Mesenteric fat pad (tissue), 1 donor: ENCODE measurements at places on chromosomes 6 and 20. TPM values are rescaled to one million over a fixed set of nuclear protein-coding genes. Genes with fewer than 3 reads are reported as not detected.

DNA sequence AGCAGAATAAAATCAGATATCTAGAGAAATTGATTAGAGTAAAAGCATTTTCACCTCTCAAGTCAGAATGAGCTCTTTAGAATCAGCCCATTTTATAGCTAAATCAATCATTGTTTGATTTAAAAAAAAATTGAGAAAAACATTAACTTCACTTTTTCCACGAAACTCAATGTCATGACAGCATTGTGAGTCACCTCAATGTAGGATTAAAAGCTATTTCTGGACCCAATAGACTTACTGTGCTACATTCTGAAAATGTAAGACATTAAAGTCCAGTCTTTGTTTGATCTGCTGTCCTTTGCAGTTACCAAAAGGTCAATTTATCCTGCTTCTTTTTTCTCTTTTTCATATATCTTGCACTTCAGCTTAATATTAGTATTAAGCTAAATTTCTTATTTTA lies 519.4 kb upstream of the ZNF337 start:
- no peak for DNase-seq

GRCh38 chr6:112539355-112539754 lies 192.2 kb downstream of the RFPL4B start:
- no peak for DNase-seq

DNA sequence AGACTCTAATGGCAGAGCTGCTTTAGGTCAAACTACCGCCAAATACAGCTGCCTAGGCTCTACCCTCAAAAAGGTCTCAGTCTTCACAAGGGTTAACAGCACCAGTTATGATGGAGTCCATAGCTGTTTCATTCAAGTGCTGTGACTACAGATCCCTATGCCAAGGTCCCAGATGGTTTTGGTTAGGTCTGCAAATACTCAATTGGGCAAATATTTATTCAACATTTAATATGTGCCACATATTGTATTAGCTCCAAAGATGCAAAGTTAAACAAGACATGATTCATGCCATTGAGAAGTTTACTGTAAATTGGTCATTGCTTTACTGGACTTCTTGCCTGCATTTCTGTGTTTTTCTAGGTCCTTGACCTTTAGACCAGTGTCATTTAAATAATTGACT lies 55.8 kb upstream of the TFAP2D start:
- DNase-seq = no peak

DNA sequence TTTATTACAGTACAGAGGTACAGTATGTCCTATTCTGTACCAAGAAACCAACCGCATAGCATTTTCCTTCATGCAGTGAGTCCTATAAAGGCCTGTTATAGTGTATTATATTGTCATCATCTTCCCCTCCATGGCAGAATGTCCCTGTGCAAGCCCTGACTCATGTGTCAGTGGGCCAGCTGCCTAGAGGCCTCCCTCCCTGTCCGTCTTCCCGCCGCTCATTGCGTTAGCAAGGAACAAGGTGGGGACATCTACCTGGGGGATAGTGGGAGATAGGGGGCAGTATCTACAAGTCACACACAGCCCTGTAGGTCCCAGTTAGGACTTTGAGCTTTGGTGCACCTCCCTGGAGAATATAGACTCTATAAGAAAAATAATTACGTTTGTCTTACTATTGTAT lies 27.1 kb downstream of the ARFGEF2 start:
- no peak for DNase-seq

- no peak for DNase-seq
Observed at GRCh38 chr20:2873747-2874041, 413 bp downstream of the PTPRA start.

DNA sequence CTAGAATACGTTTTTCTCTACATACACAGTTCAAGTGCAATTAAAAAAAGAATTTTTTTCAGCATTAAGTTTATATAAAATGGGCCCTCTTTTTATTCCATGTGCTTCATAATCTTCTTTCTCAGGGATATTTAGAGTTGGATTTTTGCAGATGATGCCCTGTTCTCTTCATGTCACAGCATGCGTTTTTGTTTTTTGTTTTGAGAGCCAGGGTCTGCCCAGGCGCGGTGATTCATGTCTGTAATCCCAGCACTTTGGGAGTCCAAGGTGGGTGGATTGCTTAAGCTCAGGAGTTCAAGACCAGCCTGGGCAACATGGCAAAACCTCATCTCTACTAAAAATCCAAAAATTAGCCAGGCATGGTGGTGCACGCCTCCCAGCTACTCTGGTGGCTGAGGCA lies 82.9 kb upstream of the PRND start:
- no peak for DNase-seq

DNA sequence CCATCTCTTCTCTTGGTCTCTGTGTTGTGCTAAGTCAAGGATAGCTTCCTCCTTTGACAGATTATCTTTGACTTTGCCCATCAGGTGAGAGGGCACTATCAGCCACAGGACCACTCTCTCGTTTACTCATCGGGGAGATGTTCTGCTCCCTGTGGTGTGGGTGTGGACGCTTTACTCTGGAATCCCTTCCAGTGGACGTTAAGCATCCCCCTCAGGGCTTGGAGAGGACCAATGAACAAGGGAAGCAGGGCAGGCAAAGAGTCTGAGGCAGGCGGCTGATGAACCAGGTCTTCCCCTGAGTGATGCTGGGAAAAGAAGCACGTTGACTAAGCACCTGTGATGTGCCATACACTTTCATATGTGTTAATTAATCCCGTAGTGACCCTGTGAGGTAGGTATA lies 21.0 kb upstream of the RNF24 start:
- no peak for DNase-seq

GRCh38 chr20:42703744-42704143 lies 486.0 kb downstream of the PTPRT start:
- no peak for DNase-seq

DNA sequence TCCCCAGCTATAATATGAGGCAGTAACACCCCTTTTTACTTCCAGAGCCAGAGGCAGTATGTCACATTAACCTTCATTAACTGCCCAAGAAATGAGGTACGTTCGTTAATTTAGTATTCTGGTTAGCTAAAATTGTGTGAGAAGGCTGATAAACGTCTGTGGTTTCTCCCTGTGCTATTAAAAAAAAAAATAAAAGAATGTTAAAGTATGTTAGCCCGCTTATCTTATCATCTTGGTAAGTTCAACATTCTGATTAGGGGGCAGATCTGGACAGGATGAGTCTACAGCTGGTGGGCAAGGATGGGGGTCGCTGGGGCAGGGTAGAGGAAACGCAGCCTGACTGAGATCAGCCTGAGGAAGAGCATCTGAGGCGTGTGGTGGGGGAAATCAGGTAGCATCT lies 154.0 kb downstream of the PRL start:
- no peak for DNase-seq

DNA sequence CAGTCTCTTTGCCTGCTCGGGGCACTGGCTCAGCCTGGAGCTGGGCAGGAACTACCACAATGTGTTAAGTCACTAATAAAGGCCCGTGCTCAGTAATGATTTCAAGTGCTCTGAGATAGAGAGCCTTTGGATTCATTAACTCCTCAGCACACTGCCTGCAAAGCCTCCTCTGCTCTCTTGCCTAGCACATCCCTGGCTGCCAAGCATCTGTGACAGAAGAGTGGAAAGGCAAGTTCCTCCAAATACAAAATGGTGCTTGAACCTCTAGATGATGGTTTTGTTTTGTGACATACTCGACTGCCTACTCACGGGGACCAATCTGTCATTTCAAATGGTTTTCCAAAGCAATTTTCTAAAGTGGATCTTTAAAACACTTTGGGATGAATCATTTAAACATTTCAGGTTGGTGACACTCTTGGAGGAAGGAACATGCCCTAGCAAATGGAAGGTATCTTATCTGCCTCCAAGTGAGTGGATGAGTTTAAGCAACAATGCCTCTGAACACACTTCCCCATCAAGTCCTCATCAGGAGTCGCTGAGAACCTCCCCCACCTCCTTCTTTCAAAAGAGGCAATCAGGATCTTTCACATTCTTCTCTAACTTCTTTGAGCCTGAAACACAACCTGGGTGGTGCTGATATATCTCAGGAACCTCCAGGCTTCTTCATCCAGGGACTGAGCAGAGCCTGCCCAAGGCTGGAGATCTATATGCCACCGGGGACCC lies 35.8 kb downstream of the METTL24 start:
- DNase-seq = no peak

DNA sequence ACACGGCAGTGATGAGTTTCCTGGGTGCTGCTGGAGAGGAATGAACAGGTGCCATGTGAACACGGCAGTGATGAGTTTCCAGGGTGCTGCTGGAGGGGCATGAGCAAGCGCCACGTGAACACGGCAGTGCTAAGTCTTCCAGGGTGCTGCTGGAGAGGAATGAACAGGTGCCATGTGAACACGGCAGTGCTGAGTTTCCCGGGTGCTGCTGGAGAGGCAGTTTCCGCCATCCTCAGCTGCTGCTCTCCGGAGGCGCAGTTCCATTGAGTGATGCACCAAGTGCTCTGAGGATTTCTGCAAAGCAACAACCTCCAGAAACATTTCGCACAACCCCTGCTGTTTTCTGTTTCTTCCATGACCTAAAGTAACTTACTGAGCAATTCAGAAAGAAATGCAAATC lies 155.4 kb downstream of the SMOC2 start:
- DNase-seq = peak; percentile 24

DNA sequence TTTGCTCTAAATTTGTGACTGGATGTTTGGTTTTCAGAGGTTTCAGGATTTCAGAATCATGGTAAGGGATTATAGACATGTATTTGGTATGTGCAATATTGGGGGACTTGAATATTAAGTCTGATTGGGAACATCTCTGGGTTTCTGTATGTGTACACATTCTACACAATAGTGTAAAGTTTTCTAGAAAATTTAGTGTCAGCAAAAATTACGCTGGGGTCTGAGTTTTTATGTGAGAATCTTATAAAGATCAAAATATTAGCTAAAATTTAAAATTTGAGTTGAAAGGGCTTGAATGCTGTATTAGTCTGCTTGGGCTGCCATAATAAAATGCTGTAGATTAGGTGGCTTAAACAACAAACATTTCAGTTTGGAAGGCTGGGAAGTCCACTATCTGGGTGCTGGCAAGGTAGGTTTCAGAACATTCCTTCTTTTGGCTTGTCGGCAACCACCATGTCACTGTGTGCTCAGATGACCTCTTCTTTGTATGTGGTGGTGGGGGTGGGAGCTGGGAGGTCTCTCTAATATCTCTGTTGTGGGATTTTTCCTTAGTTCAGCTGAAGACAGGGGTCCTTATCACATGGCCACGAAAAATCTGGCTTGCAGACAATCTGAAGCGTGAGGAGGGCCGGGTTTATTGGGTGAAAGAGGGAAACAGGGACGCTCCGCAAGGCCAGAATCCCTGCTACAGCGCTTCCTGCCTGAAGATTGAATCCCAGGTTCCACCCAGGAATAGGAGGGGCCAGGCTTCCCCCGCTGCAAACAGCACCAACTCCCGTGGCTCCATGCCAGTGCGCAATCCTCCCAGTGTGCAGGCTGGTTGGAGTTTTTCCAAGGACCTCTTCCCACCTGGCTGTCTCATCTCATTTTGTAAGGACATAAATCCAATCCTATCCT lies 299.7 kb downstream of the PLCB1 start:
- no peak for DNase-seq

- DNase-seq = no peak
Observed at GRCh38 chr6:65231616-65232015, 475.4 kb downstream of the EYS start.

GRCh38 chr20:5150226-5151076 lies 23.6 kb downstream of the CDS2 start:
- DNase-seq = no peak

GRCh38 chr6:155530219-155530834 lies 74.7 kb upstream of the NOX3 start:
- no peak for DNase-seq

Gene RIPOR2
- total RNA-seq = 28.2 TPM

Gene ESF1
- total RNA-seq = 17.3 TPM

Gene THBD
- 49.6 TPM for total RNA-seq

Gene BMP7
- 0.16 TPM for total RNA-seq

Gene BHLHE23
- not detected for total RNA-seq
